ENCODE measurements at places on chromosomes 12 and 14.

GRCh38 chr14:105841022-105842009 is 314.9 kb downstream of the TMEM121 start:
- DNase-seq = no peak

- peak; percentile 93 for DNase-seq
Observed at GRCh38 chr12:5259523-5259922, 172.4 kb upstream of the NTF3 start.

DNA sequence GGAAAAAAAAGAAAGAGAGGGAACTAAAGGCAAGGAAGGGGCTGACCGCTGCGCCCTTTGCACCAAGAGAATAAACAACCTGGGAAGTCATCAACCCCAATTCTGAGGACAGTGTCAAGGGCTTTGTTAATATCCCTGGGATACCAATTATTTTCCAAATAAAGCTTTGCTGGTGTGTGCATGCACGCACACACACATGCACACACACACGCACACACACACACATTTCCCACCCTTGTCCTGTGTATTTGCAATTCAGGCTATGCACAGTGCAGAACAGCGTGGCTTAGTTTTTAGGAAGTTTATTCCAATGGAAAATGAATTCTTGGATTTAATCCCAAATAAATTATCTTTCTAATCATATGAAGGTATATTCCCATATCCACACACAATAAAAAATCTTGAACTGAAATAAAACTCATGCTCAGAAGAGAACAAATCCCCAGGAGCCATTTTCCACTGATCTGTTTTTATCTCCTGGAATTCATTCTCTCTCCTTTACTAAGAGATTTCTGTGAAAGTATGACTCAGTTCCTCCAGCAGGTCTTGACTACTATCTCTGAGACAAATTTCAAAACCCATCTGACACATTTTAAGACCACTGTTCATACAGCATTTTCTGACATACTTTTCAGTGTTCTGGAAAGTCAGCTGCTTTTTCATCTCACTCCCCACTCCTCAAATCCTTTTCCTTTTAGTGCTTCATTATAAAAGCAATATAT is 334.4 kb upstream of the ATP2B1 start:
- DNase-seq = no peak

DNA sequence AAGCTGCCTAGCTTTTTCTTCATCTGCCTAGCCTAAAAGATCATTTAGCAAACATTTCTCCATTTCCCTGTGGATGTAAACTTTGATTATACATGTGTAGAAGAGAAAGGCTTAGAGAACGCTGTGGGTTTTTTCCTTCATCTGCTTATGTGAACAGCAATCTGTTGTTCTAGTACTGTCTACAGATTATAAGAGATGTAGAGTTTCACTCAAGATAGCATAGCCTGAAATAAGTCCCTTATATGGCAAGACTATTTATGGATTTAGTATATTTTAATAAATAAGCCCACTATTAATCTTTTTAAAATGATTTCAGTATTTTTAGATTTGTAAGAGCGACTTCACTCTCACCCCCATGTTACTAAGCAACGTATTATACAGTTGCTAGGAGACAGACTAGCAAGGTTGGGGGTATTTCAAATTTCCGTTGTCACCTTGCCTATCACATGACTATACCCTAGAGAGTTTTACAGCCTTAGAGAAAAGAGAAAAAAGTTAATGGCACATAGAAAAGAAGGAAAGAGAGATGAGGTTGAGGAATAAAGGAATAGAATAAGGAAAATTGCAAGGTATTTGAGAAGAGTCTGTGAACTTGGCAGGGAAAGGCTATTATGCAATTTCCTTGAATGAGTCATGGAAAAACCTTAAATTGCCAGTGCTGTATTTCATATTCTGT is 12.2 kb upstream of the TUBA1A start:
- DNase-seq = peak; percentile 71

DNA sequence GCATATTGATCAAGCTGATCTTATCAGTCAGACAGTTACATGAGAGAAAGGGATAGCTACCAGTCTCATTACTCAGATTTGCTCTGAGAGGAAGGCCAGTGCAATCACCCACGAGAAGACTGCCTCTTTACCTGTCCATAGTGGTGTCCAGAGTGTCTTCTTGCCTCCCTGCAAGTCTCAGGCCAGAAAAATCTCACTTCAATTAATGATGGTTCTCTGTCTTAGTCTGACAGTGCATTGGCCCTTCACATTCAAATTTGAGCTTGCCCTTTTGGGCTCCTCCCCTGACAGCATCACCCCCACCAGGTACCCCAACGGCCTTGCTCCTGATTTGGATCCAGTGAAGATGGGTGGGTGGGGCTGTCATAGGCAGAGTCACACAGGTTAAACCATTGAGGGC is at the start of gene AICDA:
Gene AICDA (minus strand): TSS at position 231 of the 400 bp plus-strand sequence. CDS start 92 bp downstream, at position 139.
- DNase-seq = no peak

DNA sequence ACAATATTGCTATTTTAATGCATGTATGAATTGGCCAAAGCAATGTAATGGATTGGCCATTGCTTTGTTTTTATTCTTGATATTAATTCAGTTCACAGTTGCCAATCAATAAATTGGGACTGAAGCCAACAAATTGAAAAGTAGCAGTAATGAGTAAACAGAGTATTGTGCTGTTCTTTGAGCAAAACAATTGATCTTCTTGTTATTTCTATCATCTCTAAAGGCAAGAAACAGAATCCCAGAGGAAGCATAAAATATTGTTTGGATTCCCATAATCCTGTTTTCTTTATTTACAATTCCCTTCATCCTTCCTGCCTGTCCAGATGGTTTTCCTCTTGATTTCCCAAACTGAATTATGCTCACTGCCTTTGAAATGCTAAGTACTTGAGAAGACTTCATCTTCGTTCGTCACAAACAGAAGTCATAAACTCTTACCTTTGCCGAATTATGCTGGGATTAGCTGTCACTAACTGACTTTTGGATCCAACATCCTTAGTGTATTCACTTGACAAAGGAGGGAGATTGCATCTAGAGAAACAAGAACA is 85.9 kb downstream of the ST8SIA1 start:
- DNase-seq = no peak

DNA sequence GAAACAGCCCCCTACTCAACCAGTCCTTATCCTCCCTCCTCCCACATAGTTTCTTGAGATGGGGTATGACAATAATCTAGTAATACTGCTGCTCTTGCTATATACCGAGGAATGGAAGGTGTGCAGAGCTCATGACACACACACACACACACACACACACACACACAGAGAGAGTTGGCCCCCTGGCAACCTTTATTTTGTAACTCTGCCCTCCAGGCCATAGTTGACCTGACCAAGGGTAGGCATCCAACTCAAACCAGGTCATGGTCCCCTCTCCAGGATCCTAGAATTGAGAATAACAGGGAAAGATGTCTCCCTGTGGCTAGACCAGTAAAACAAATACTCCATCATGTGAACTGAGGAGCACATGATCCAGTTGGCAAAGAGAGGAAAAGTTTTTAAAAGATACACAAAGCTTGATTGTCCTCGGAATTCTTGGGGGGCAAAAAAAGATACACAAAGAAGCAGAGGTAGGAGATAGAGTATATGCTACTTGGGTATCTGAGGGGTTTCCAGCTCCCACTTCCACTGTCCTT is 11.3 kb downstream of the ERO1A start:
- DNase-seq = no peak

DNA sequence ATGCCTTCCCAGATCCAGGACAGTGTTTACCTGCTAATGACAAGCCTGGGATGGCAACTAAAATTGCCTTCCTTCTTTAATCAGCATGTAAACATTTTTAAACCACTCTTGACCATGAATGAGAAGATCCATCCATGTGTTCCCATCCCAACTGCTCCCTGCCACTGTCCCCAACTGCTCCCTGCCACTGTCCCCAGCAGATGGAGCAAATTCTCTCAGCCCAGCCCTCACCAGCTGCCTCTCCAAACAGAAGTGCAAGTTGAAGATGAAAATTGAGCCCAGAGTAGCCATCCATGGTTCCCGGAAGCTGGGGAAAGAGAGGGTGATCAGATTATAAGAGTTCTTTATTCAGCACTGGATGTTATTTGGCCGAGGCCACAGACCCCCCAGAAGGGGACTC is 133.1 kb downstream of the SLC15A4 start:
- no peak for DNase-seq

DNA sequence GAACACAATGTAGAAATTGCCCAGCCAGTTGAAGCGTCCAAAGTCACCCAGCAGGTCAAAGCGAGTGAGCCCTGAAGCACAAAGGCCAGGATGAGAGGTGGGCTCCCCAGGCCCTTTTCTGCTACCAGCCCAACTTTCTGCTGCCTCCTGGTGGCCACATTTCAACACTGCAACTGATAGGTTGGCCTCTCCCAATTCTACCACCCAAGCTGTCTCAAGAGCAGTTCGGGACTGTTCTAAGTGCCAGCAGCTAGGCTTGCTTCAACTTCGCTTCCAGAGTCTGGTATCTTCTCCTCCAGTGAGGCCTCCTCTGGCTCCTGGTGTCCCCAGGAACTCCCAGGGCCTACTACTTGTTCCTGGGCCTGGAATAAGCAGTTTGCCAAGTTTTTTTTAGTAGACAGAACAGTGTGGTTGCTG is 3.4 kb upstream of the DHH start:
- peak; percentile 28 for DNase-seq

DNA sequence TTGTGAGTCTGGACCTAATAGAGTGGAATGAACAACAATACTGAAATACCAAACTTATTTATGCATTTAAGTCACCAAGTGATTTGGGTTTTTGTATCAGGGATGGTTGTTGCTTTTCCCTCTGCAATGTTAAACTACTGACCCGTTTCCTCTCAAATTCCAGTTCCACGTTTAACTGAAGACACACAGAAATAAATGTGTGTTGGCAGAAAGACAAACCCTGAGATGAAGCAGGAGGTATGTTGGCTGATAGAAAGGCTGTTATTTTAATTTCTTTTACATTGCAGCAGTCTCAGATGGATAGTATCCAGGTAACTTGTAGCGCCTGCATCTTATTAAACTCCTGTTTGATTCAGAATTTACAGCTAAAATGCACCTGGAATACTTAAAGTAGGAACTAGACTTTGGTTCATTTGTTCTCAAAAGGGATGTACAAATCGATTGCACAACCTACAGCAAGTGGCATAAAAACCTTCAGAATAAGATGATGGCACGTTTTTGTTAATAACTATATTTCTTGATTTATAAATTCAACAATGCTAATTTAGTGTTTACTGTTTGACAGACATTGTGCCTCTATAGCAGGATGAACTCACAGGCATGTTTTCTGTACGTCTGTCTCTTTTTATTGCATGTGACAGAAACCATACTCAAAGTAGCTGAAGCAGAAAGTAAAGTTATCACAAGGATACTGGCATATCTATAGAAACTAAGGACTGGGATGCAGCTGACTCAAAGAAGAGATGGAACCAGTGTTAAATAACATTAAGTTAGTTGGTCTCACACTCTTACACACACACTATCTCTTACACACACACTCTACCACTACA is 405.7 kb downstream of the ZFP36L1 start:
- DNase-seq = no peak

DNA sequence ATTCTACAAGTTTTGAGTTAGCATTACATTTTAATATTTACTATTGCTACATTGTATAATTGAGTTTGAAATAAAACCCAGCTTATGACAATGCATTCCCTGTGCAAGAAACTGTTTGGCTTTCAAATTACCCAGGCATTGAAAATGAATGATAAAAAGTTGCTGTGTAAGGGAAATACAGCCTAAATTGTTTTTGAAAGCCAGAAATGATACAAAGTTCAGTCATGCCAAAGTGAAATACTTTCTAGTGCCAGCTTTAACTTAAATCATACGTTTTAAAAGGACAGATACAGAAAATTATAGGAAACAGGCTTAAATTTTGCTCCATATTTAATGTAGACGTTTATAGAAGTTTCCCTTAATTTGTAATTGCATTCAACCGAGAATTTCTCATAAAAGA is 2.8 kb downstream of the MGAT2 start:
- no peak for DNase-seq

- DNase-seq = no peak
Observed at GRCh38 chr12:116247377-116247776, 30.1 kb downstream of the MED13L start.

DNA sequence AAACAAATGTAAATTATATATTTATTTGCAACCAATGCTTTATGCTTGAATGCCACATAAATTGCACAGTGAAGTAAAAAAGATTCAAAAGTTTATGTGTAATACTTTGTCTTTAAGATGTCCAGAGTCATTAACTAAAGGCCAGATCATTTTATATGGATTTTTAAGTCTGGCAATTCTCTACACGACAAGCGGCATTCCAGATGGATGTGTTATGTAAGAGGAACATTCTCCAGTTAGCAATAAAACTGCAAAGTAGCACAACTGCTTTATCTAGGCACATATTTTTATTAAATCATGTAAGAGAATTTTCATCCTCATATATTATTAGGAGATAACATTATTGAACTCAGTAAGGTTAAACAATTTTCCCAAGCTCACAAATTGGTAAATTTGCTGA is 1717.7 kb upstream of the SEL1L start:
- DNase-seq = no peak

DNA sequence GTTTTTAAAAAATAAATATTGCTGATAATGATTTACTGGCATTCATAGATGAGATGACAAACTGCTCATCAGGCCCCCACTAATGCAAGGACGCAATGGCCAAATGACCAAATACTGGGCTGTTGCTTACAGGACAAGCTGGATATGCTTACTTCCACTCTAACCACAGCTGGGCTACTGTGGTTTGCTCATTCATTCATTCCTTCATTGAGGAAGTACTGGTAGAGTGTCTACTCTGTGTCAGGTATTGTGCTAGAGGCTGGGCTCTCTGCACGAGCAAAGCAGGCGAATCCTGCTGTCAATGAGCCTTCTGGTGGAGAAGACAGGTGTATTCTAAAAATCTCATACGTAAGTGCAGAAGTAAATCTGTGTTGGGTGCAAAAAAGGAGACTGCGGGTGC is 113.3 kb upstream of the SLC38A2 start:
- no peak for DNase-seq

- no peak for DNase-seq
Observed at GRCh38 chr14:68612049-68612448, 180.8 kb downstream of the ZFP36L1 start.

GRCh38 chr14:99754141-99755067 is 38.8 kb upstream of the EML1 start:
- no peak for DNase-seq

DNA sequence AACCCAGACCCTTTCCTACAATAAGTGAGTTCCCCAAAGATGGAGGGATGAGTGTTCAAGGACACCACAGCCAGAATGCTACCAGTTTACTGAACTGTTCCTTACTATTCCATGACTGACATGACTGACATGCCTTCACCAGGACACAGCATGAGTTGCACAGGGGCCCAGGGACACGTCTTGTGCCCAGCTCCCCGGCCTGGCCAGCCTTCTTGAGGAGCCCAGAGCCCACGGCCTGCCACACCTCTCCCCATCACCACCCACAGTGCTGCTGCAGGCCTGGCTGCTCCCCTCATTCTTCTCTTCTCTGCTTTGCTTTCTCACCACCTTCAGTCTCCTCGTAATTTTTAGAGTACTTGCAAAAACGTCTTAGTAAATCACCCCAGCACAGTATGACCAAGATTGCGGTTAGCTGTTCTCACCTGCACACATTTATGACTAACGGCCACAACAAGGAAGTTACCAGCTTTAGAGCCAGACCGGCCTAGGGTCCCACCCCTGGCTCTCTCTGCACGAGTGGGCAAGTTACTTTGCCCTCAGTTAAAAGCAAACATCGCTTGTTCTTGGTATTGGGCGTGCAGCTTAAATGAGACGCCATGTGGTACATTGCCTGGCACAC is 18.5 kb downstream of the PPP2R5E start:
- no peak for DNase-seq

Data from A172 (cell line).